Activated CD4-positive, alpha-beta T cell treated with anti-CD3 and anti-CD28 coated beads, Interleukin-10, Interleukin-2, amounts not matched to agents 100 ng/mL and 50 ng/mL, durations not matched to agents 16 hours and 8 hours (primary cell): ENCODE measurements at places on chromosomes 3 and 15.
A peak's percentile ranks its signal among the peaks of the same experiment; 100 is the strongest.

GRCh38 chr3:142019794-142020320 lies 129.5 kb downstream of the TFDP2 start:
- peak; percentile 53 for DNase-seq

GRCh38 chr3:40602778-40603385 lies 78.1 kb downstream of the ZNF621 start:
- DNase-seq, result no peak

- no peak for DNase-seq
Measured at GRCh38 chr15:87609894-87610293, 646.6 kb downstream of the NTRK3 start.

GRCh38 chr15:79954661-79955060 lies 16.3 kb downstream of the BCL2A1 start:
- no peak for DNase-seq

GRCh38 chr15:69704229-69704628 lies 251.6 kb downstream of the RPLP1 start:
- no peak for DNase-seq

DNA sequence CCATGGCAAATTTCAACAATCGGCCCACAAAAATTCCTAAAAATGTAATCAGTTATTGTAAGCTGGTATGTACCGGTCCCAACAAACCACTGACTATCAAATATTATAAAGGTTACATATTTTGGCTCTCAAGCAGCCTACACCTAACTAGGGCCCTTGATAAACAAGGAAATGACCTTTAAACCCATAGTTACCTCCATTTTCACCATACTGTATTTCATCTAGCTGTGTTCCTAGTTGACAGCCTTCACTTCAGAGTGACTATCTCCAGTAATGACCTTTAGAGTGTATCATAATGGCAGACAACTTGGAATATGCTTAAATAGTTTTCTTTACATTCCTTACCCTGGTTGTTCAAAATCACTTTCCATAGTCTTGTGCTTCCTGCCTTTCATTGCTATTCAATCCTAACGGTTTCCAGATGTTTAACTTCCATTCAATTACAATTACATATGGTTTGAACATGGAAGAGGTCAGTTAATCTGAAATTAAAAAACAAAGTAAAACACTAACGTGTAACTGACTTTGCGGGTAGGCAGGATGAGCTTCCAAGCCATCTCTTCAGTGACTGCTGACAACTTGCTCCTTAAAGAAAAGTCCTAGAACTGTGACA lies 111.9 kb upstream of the TSC22D2 start:
- DNase-seq, result no peak

GRCh38 chr15:66905954-66906353 lies 159.4 kb upstream of the SMAD3 start:
- DNase-seq, result no peak

DNA sequence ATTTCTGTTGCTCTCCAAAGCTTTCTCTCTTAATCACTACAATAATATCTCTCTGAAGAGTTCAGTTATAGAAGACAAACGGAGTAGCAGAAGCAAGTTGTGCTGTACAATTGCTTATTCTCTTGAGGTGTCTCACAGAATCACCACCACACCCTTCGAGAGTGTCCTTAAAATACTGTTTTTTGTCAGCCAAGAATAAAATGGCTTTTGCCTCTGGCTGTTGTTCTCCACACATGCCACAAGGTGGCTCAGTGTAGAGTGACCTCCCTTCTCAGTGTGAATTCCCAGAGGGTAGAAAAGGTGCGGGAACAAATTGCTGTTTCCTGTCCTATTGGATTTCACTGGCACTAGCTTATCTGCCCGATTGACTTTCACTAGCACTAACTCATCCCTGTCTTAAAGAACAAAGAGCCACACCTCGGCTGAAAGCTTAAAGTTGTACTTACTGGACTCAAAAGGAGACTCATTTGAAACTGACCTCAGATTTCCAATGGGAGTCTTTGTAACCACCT lies 134.2 kb upstream of the SATB1 start:
- peak; percentile 80 for DNase-seq

DNA sequence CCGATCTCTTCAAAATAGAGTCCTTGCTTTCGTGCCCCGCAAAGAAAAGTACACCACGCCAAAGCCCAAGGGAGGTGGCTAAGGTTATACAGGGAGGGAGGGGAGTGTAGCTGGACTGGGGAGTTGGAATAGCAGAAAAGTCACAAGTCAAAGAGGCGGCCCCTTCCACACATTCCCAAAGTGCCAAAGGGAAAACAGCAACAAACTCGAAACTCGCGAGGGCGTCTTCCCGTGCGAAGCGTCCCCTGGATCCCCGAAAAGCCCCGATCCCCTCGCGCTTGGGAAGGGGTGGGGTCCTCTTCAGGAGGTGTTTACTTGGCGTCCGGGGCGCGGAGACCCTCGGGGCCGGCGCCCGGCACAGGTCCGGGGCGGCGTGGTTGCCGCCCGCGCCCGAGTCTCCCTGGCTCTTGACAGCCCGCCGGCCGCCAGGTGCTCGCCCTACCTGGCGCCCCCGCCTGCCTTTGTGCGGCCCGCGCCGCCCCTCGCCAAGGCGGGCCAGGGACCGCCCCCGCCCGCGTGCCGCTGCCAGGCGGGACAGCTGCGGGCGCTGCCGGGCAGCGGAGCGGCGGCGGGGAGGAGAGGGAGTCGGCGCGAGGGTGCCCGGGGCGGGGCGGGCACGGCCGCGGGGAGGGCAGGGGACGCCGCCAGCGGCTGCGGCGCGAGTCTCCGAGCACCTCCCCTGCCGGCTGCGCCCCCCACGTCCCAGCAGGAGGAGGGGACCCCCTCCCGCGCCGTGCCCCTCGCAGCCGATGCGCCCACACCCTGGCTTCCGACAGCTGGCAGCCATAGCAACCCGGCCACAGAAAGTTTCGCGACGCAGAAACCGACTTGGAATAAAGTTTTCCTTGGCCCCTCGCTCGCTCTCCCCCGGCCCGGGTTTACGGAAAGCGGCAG lies 966 bp downstream of the MYO1E start:
- DNase-seq, result peak; percentile 4

DNA sequence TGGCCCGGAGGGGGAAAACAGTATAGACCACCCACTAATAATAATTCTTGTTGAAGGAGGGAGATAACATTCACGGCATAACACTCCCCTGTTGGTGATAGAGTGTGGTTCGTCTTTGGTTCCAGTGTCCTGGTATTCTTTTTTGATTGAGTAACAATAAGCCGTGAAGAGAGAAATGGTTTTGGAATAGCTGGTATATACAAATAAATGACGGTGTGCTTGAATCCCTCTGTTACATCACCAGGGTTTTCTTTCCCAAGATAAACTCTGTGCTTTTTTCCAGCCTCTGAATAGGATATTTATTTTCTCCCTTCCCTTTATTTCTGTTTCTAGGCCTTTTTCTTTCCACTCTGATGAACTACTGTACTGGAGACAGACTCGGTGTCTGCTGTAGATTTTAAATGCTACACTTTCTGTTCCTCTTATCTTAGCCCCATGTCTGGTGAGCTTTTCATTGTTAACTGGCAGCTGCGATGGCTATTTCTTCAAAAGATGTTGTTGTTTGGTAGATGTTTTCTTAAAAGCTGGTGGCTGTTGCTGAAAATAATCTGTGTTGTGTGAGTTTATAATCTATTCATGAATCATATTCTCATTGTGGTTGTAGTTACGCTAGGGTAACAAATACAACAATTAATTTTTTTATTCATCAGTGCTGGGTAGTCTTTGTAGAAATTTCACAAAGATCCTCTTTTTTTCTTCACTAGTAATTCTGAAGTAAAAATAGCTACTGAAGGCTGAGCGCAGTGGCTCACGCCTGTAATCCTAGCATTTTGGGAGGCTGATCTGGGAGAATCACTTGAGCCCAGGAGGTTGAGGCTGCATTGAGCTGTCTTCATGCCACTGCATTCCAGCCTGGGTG lies 15.5 kb upstream of the SCAANT1 start:
- DNase-seq, result no peak

GRCh38 chr3:120909602-120909878 lies 1.5 kb downstream of the STXBP5L start:
- DNase-seq, result no peak

DNA sequence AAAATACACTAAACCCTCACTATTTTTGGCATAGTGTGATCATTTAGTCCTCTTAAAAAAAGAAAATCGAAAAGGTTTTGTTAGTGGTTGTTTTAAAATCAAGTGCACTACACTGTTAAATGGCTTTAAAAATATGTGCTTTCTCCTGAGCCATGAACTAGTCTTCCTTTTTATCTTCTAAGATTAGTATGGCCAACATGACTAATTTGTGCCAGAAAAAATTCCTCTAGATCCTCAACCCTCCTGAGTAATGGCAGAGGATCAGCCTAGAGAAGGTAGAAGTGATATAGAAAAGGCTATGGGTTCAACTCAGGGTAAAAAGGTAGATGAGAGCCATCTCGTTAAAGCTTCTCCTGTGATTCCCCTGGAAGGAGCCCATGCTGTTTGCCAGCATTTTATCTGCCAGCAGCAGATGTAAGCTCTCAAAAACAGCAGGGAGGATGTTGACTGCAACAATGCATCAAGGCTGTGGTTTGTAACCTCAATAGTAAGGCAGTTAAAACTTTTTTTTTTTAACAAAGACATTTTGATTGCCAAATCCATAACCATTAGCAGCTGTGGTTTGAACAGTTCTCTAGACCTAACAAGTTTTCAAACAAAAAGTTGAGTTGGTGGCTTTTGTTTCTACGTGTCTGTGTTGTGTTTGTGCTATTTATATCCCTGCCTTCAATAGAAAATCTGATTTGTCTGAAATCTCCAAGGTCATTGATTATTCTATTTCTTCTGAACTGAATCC lies 30.2 kb upstream of the ZNF609 start:
- DNase-seq, result peak; percentile 75

DNA sequence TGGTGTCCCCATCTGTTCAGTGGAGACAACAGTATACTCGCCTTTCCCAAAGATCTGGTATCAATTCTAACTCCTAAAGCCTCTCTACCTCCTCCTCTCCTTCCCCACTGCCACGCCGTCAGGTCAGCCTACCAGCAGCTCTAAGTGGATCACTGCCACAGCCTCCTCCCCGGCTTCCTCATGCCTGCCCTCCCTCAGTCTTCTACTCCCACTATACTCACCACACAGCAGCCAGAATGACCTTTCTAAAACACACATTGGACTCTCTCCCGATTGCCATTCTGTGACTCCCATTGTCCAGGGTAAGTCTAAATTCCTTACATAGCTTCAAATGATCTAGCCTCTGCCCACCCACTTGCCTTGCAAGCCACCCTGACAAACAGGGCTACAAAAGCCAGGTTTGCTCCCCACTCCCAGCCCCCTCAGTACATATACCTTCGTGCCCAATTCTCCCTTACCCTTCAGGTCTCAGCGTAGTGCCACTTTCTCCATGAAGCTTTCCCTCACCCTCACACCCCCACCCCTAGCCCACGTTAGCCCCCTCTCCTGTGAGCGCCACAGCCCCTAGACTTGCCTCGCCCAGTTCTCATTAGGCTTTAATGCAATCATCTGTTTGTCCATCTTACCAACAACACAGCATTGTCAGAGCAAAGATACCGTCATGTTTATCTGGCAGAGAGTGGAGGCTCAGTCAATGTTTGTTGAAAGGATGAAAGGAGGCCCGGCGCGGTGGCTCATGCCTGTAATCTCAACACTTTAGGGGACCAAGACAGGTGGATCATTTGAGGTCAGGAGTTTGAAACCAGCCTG lies 9.5 kb upstream of the SEMA7A start:
- DNase-seq, result no peak

- no peak for DNase-seq
Measured at GRCh38 chr15:88637436-88637835, 1.4 kb upstream of the ISG20 start.

GRCh38 chr3:72154391-72155335 lies 369.7 kb upstream of the PROK2 start:
- no peak for DNase-seq

DNA sequence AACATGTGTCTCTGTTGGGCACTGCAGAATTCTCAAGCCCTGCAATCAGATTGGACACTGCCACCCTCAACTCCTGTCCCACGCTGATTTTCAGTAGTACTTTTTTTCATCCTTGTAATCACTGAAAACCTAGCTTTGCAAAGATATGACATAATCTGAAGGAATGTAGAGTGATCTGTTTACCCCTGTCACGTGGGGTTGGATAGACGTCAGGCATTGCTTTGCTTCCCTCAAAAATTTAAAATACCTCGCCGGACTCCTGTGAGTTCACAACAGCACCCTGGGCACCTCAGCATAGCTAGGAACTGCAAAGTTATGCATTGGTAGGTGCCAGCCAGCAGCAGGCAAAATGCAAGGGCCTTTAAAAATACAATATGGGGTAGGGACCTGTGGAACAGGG lies 71.1 kb upstream of the OXTR start:
- no peak for DNase-seq

DNA sequence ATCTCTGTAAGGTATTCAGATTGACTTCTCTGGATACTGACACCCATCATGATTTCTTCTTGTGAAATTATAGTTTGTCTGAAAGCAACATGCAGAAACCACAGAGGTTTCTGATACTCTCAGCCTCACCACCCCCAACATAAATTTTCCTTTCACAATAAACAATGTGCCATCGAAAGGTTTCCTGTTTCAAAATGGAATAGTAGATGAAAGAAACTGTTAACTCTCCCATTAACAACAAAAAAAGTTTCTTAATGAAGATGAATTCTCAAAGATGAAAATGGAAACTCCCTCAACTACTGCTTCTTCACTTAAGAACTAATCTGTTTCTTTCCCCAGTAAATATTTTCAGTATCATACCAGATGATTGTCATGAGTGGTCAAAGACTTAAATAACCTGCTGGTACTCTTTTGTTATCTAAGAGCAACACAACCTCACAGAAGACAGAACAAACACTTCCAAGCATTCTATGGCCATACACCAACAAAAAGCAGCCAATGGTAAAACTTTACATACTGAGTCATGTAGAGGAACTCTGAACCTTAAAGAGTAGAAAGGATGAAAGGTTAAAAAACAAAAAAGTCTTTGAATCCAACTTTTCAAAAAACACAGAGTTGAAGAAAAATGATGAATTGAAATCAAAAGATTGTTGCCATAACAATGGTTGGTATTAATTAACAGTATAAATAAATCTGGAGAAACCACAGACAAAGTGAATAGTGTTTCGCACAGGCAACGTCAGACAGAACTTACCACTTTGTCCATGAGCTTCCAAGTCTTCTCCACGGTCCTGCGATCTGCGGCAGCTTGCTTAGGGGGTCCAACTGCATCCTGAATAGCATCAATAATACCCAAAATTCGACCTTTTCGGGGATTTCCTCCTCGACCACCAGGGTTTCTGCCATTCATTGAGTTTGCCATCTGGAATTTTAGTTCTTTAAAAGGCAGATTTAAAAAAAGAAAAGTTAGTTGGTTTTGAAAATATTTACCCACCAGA lies 1.9 kb downstream of the CBLB start:
- DNase-seq, result peak; percentile 81

DNA sequence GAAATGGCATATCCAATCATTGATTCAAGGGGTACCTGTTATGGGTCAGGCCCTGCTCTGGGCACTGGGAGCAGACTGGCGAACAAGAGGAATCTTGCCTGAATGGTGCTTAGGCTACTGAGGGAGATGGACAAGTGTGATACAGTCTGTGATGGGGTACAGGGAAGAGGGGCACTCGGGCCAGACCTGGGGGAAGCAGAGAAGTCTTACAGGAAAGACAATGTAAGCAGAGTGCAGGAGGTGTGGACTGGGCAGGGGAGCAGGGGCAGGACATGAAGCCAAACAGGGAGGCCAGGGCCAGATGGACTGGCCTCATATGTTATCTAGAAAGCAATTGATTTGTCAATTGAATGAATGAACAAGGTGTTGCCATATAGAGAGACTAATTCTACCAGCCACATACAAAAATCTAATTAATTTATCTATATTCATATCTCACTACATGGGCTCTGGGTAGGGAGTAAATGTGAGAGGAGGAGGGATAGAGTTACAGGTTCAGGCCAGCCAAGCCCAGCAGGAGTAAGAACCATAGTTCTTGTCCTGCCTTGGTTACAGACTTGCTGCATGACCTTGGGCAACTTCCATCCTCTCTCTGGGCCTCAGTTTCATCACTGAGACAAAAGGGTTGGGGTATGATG lies 3.6 kb upstream of the IGDCC4 start:
- no peak for DNase-seq
